T-helper 1 cell (primary cell): ENCODE measurements at places on chromosomes 16 and 17.
A peak's percentile ranks its signal among the peaks of the same experiment; 100 is the strongest.

GRCh38 chr17:75151930-75152329 lies 2.4 kb downstream of the JPT1 start:
- no peak for DNase-seq

- DNase-seq: no peak
These were observed 96.4 kb downstream of the C16orf78 start for GRCh38 chr16:49469930-49470451.

DNA sequence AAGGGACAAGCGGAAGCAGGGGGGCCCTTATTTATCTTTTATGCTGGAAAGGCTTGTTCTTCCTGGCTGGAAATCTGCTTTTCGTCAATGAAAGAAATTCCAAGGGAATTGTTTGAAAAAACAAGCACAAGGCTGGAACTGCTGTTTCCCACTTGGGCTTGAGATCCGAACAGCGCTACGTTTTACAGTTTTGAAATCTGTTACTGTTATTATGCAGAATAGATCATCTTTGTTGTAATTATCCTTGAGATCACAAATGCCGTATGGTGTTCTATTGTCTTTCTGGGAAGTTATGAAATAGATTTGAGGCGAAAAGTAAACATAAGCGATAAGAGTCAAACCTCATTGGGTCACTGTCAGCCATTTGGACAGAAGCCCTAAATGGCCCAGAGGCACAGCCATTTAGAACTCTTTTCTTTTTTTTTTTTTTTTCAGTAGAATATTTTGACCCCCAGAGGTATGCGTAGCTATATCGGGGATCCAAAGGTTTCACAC lies 223.3 kb downstream of the IRX3 start:
- no peak for DNase-seq

DNA sequence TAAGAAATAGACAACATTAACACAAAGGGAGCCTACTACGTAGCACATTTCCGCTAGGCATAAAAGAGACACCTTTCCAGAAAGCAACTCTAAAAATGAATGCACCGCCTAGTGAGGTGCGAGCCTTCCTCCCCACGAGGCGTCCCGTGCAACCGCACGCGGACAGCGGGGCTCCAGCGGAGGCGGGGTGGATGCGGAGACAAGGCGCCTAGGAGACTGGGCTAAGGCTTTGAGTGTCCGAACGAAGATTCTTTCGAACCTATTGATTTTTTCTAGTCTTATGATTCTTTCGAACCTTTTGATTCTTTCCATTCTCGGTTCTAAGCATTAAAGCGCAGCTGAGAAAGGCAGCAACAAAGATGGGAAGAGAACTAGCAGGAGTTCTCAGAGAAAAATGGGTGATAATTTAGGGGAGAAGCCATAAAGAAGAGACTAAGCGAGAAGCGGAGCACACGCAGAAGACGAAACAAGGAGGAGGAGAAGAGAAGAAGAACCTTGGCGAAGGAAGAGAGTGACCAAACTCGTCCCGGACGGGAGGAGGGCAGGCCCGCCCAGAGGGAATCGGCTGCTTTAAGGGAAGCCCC lies 394 bp upstream of the CPD start:
- peak; percentile 49 for DNase-seq

GRCh38 chr17:34443619-34444469 lies 80.8 kb upstream of the CCL1 start:
- no peak for DNase-seq

- no peak for DNase-seq
These were observed 6.5 kb downstream of the ZNF629 start for GRCh38 chr16:30780549-30780948.

DNA sequence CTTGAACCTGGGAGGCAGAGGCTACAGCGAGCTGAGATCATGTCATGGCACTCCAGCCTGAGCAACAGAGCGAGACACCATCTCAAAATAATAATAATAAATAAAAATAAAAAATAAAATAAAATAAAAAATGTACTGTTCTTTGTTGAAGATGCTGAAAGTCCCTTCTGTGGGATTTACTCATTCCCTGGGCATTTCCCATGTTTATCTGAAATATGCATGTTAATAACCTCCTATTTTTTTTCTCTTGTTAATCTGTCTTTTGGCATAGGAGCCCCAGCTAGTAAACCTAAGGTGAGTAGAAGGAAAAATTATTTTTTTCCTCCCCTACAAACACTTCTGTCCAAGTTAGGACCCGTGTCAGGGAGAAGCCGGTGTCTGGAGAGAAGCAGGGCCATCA lies 34.4 kb downstream of the TMEM92 start:
- no peak for DNase-seq

DNA sequence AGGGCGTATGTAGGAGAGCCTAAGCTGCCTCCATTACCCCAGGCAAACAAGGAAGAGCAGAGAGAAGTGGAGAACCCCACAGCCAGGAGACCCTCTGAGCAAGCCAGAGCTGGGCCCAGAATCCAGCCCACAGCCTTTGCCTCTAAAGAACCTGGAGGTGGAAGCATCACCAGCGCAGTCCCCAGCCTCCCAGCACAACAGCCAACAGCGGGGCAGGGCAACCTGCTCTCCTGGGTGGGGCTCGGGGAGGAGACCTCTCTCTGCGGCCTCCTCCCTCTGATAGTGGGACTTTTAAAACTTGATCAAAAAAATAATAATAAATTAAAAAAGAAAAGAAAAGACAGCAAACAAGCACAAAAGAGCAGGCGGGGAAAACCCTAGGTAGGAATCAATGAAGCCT lies 45.9 kb downstream of the AXIN2 start:
- DNase-seq: no peak

DNA sequence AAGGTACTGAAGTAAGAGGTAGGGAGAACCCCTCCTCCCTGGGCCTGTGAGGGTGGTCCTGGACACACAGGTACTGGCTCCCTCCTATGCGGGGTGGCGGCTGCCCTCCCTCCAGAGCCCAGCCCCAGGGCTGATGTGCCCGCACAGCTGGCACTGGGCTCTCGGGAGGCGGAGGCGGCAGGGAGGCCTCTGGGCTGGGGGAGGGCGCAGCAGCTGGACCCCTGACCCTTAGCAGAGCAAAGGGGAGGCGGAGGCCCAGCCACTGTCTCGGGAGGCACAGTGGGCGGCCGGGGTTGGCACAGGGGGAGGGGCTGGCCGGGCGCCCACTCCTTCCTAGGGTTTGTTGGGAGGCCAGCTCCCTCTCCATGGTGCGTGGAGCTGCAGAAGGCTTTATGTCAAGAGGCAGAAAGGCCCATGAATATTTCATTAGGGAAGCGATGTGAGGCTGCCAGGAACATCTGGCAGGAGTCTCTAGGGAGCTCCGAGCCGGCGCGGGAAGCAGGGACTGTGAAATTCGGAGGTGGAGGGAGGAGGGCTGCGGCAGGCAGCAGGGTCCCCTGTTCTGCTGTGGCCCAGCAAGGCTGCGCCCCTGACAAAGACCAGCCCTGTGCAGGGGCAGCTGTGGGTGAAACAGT lies 44.1 kb upstream of the ACSF3 start:
- DNase-seq: no peak

- DNase-seq: no peak
These were observed at the start of gene GFAP for GRCh38 chr17:44915321-44915726. TSS of gene GFAP (minus strand) at chr17:44915500. CDS start at chr17:44915486, 14 bp downstream.

- no peak for DNase-seq
These were observed 62.8 kb downstream of the HS3ST3A1 start for GRCh38 chr17:13538841-13539411.

DNA sequence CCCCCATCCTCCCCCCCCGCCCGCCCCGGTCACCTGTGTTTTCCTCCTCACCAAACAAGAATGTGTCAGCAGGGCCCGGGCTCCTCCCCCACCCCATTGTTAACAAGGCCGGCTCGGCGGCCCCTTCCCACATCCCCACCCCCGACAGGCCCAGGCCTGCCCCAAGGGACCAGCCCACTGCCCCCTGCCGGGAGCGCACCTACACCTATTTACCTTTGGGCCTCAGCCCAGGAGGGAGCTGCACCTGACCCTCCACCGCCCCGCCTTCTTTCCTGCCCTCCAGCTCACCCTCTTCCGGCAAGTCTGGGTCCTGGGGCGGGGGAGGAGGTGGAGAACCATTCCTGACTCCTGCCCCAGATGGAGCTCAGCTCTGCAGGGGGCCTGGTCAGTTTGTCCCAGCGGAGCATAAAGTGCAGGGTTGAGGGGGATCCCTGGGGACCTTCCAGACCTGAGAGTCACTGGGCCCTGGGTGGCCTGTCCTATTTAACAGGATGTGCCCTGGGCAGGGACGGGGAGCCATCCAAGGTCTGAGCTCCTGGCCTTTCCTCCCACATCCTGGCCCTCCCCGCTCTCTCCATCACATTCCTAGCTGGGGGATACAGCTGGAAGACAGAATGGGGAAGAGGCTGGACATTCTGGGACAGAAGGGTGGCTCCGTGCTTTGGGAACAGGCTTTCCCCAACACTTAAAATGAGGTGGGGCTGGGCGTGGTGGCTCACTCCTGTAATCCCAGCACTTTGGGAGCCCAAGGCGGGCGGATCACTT lies 8.3 kb downstream of the FOXJ1 start:
- no peak for DNase-seq

- DNase-seq: no peak
These were observed 142.1 kb downstream of the HS3ST3B1 start for GRCh38 chr17:14442798-14443528.

DNA sequence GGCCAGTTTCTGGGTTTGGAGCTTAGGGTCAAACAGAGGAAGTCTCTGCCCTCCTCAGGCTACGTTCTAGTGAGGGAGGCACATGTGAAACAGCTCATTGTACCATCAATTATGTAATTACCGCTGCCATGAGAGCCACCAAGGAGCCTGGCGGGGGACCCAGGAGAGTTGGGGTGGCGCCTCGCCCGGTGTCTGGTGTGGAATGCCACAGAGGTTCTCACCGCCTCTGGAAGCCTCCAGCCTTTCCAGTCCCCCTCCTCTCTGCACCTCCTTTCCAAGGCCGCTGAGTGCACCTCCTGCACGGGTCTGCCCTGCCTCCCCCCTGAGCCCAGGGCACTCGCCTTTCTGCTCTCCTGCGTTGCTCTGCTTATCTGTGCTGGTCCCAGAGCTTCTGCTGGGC lies 51.4 kb downstream of the SREBF1 start:
- no peak for DNase-seq

GRCh38 chr17:73126716-73127473 lies 34.4 kb upstream of the SLC39A11 start:
- DNase-seq: no peak

DNA sequence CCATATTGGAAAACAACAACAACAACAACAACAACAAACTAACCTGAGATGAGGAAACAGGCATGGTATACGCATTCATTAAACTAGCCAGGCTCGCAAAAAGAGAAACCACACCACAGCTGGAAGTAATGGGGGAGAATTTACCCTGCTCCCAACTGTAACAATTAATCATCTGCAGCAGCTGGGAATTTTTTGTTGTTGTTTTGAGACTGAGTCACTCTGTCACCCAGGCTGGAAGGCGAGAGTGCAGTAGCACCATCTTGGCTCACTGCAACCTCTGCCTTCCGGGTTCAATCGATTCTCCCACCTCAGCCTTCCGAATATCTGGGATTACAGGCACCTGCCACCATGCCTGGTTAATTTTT lies 16.3 kb downstream of the PRPSAP1 start:
- DNase-seq: no peak

DNA sequence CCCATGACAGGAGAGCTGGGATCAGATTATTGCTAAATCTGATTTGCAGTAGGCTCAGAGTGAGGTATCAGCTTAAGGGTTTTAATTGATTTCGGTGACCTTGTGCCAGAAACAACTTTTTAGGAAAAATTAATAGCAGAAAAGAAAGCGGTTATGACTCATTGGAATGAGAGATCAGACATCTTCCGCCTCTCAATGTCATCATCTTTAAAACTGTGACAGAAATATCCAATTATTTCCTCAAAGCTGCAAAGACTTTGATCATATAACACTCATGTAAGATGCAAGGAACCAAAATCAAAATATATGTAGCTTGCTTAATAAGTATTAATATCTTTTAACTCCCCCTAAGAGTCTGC lies 190.1 kb upstream of the FOXF1 start:
- DNase-seq: no peak

- no peak for DNase-seq
These were observed 16.8 kb upstream of the TRPV2 start for GRCh38 chr17:16398270-16399267.

- DNase-seq: no peak
These were observed 77.2 kb downstream of the KCNJ12 start for GRCh38 chr17:21453144-21453898.

GRCh38 chr16:4654011-4654963 lies 29.7 kb downstream of the MGRN1 start:
- no peak for DNase-seq

DNA sequence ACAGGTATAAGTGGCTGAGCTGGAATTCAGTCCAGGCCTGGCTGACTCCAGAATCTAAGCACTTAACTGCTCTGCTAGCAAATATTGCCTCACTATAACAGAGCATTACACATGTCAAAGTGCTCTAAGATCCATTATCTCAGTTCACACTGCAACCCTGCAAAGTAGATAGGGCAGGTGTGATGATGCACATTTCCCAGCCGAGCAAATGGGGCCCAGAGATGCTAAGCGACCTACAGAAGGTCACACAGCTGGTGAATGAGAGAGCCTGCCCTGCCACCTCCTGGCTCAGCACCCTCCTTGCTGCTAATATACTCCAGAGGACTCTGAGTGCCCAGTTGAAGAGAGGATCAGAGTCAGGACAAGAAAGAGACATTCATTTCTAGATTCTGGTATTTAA lies 73.6 kb upstream of the CCL1 start:
- DNase-seq: no peak

- no peak for DNase-seq
These were observed 75.8 kb downstream of the MRC2 start for GRCh38 chr17:62703261-62703775.

DNA sequence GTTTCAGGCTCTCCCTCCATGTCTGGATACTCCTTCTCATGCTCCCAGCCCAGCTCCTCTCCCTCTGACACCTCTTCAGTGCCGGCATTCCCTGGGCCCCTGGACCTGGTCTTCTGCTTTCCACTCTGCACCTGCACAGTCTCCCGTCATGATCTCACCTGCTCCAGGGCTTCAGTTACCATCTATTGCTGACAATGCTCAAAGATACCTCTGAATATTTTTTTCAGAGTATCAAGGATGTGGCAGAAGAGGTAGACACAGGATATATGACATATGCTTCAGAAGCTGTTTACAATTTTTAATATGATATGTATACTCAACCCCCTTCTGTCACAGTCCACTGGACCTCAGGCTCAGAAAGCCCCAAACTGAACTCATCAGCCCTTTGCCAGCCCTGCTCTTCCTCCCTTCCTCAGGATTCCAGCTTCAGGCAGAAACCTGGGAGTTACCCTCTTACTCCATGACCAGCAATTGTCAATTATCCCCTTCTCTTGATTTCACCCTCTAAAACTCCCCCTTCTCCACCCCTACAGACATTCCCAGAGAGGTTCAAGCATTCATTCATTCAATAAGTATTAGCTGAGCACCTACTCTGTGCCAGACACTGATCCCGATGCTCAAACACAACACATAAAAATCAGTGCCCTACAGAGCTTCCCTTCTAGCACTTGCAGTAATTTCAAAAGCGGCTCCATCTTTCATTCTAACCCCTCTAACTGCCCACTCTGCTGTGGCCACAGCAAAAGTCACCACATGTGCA lies 7.8 kb upstream of the MLLT6 start:
- DNase-seq: no peak

DNA sequence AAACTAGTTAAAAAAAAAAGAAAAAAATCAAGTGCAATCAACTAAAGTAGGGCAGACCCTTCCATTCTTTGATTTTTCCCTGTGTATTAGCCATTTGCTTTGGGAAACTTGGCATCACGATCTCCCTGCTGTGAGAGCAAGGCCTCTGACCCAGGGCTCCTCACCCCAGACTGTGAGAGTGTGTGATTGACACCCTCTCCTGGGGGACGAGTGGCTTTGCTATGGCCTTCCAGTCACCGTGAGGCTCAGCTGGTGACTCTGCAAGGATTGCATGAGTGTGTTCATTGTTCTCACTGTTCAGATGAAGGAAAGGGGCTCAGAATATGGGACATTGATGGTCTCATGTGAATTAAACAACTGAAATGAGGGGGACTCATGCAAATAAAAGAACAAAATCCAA lies 69.0 kb upstream of the BCAR1 start:
- DNase-seq: no peak
